ENCODE measurements at places on chromosomes 5 and 9.

DNA sequence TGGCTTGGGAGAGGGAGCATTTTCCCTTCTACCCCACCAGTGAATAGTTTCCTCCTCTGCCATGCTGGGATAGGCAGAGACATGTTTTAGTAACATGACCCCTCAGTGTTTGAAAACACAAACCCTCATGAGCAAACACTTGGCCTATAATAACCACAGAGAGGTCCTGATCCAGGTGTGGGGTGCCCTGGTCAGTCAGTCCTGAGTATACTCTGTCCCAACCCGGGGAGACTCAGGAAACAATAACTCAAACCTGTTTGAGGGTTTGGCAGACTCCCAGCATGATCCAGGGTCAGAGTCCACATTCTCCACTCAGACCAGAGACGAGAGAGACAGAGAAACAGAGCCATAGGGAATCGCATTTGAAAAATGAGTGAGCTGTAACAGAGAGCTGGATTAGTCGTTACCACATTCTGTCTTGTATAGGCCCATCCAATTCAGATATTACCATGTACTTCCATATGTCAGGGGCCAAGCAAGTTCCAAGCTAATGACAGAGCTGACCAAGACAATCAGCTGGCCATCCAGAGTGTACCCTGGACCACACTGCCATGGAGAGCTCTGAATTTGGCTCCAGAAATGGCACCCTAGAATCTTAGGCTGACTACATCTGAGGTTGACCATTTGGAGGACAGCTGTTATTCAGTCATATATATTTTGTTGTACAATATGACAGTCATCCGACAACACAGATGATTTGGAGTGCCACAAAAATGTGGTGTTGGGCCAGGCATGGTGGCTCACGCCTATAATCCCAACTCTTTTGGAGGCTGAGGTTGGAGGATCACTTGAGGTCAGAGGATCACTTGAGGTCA lies 4.2 kb upstream of the CA9 start:
- no peak for DNase-seq

- DNase-seq, result no peak
These were observed 1015.8 kb downstream of the CDH18 start for GRCh38 chr5:18972177-18972576.

DNA sequence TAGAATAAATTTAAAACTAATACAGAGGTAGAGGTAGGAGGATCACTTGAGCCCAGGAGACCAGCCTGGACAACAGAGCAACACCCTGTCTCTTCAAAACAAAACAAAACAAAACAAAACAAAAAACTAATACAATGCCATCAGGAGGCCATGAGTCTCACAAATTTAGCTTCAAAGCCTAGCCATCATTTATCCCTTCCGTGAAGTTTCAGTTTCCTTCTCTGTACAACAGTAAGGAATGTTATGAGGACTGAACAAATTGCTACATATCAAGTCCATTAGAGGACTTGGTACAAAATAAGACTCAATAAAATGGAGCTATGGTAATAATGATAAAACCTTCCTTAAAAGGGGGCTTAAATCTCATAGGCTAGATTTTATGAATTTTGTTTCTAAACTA lies 60.8 kb downstream of the MAPKAP1 start:
- DNase-seq, result no peak

DNA sequence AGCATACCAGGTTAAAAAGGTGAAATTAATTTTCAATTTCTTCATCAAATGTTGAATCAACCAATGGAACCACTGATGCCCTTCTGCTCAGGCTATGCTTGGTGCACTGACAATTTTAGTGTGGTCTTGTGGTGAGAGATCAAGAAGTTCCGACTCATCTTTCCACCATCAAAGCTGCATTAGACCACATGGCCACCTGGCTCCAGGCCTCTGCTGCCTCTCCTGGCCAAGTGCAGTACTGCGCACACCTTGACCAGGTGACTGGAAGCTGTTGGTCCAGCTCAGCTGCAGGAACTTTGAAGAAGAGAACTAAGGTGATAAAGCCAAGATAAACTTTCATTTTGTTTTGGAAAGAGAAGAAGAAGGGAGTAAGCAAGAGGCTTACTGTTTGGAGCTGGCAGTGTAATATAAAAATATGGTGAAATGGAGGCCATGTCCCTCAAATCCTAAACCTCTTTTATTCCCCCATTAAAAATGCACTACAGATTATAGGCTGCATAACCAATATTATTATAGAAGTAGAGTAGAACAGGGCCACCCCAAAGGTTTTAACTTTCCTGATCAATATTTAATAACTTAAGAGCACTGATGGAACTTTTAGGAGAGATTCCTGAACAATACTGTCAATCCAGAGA lies 315.5 kb upstream of the C9orf72 start:
- no peak for DNase-seq

DNA sequence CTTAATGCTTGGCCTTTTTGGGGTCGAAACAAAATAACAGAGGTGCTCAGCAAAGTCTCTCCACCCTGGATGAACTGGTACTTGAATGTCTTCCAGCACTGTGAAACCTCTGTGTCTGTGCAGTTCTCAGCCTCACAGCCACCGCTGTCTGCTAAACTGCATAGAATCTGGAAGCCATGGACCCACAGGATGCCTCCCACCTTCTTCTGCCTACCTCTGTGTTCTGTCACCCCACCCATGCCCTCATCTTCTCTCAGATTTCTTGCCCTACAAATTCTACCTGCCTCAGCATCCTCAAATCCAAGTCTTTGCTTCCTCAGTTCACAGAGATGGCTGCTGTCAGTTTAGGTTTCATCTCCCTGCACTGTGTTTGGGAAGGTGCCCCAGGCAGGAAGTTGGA lies 35.6 kb downstream of the EXOSC2 start:
- DNase-seq, result no peak

DNA sequence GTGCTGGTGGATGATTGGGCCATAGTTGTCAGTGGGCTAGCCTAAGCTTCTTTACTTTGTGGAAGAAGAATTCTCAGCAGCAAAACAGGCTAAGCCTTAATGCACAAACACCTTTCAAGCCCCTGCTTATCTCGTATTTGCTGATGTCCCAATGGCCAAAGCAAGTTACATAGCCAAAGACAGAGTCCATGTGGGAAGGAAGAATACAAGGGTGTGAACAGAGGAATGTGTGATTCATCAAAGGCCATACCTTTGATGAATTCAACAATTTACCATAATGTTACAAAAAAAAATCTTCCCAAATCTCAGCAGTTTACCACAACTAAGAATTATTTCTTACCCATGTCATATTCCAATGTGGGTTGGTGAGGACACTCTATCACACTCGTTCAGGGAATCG lies 1.2 kb upstream of the YTHDC2 start:
- no peak for DNase-seq

DNA sequence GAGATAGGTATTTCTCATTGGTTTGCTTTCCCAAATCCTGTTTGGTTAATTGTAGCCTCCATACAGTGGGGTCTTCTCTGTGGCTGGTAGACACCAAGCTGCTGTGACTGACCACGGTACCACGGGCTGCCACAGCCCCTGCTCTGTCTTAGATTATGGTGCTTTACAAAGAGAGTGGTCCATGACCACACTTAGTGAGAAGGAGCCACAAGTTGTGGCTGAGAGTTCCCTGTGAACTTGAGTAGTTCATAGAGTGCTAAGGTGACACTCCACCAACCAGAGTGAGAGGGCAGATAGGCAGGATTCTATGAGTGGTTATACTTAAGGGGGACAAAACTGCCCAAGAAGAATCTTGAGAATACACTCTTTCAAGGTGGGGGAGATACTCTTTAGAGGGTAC lies 25.8 kb upstream of the ZBTB34 start:
- no peak for DNase-seq

GRCh38 chr5:180353048-180353979 lies at the start of gene GFPT2:
Gene GFPT2, minus strand, starts transcription at chr5:180353336. Its CDS starts 119 bp downstream, at chr5:180353217.
- DNase-seq, result peak; percentile 34

DNA sequence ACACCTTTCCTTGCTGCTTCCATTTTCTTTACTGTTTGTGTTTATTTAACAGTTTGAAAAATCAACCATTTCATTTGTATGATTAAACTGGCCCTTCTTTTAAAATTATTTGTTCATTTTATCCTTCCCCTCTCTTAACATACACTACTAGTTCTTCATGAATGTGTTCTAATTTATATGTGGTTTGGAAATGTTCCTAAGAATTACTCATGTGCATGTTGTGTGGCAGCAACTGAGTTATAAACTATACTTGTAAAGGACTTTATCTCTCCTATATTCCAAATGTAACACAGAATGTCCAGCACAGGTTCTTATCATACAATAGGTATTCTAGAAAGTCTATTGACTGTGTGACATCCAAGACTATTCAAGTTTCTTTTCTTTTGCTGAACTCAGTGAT lies 358.2 kb upstream of the MEF2C start:
- DNase-seq, result no peak

DNA sequence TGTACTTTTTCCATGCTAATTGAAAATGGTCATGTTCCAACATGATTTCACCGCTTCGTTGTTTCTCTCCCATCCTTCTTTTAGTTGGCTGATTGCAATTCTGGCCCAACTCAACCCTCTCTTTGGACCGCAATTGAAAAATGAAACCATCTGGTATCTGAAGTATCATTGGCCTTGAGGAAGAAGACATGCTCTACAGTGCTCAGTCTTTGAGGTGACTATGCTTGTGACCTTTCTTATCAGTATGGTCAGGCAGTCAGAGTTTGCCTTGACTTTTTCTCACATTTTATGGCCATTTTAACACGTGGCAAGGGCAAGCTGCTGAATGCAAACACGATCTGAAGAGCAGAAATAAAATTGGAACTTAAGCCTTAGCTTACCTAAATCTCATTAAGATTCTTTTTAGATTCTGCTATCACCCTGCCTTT lies 36.0 kb upstream of the CREBRF start:
- DNase-seq, result no peak

DNA sequence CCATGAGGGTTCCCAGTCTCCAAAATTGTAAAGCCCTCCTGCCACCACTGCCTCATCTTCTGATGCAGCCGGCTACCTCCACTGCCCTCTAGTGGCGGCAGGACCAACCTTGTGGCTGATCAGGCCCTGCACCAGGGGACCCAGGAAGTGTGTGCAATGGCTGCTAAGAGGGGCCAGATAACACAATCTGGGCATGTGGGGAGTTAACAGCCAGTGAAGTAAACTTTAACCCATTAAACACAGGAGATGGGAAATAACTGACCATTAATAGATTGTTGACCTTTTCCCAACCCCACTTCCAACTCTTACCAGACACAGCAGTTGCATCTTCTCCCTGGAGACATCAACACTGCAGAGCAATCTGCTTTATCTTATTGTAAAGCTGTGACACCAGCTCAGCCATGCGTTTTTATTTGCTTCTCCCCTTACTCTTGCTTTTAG lies 63.3 kb downstream of the FREM1 start:
- peak; percentile 1 for DNase-seq

DNA sequence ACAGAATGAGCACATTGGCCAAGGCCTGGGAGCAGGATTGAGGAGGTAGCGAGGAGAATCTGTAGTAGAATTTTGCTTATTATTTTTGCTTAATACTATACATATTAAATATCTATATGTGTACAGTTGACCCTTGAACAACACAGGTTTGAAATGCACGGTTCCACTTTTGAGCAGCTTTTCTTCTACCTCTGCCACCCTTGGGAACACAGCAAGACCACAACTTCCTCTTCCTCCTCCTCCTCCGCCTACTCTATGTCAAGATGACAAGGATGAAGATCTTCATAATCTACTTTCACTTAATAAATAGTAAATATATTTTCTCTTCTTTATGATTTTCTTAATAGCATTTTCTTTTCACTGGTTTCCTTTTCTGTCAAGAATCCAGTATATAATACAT lies 541.4 kb downstream of the KCTD16 start:
- DNase-seq, result no peak

GRCh38 chr5:56011835-56012234 lies 17.1 kb upstream of the IL6ST start:
- DNase-seq, result no peak

- DNase-seq, result no peak
These were observed 56.9 kb downstream of the KCNT1 start for GRCh38 chr9:135758870-135759269.

DNA sequence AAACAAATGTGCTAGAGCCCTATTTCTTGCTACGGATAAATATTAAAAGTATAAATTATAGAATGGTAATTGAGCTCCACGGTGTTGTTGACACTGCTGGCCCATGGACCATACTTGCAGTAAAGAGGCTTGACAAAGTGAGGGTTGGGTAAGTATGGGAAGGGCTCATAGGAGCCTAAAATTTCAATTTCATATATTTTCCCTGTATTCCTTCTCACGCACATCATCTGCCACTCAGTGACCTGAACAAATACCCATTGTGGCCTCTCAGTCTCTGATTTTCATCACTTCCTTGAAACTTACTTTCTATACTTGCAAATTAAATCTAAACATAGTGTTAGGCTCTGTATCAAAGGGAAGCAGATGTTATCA lies 116.5 kb downstream of the PIK3R1 start:
- no peak for DNase-seq

DNA sequence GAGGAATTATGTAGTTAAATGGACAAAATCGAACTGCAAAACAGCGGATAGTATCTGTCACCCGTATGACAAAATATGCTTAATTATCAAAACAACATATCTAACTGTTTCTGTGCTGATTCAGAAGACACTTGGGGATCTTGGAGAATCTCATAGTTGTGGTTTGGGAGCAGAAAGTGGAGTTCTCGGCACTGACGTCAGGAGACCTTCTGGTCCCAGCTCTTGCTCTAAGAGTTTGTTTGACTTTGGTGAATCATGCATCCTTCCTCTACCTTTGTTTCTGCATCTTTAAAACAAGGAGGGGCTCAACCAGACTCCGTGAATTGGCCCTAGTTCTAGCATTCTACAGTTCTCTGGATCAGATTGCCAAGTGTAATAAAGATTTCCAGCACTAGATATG lies 37.0 kb upstream of the TAF1L start:
- DNase-seq, result no peak

- no peak for DNase-seq
These were observed at the start of gene NEUROG1 for GRCh38 chr5:135535820-135536801. Gene NEUROG1, minus strand, starts transcription at chr5:135535964. Its CDS starts 274 bp downstream, at chr5:135535690.

- no peak for DNase-seq
These were observed 58.3 kb upstream of the CPEB4 start for GRCh38 chr5:173829826-173830225.

DNA sequence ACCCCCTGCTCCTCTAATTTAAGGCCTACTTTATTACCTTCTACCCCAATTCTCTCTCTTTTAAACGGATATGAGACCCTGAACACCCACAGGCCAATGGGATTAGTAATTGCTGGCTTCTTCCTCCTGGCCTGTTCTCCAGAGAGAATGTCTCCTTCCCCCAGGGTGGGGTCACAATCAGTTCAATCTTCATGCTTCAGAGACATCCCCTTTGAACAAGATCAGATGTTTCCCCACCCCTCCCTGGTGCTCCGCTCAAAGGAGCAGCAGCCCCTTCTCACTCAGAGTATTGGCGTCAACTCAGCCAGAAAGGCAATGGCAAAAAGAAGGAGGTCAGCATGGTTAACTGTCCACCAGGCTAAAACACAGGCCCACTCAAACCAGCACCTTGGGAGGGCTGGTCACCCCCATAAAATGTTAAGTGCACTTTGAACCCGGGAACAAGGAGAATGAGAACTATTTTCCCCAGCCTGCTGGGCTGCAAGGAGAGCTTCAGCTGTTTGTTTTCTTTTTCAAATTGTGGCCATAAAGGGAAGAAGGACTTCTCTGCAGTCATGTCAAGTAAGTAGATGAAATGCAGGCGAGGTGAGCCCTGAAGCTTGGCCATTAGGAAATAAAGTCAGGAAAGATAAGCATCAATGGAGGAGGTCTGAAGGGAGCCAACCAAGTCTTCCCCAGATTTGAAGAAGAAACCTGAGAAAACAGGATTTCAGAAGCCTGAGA lies 20.1 kb downstream of the LHFPL2 start:
- no peak for DNase-seq

All from SW 1271 (cell line).